AG08395 (cell line): ENCODE measurements at places on chromosomes 1 and 21.

- DNase-seq, result peak; percentile 67
These were observed 201.1 kb downstream of the MATN1 start for GRCh38 chr1:30522031-30523004.

GRCh38 chr1:38071312-38072256 lies 25.0 kb upstream of the POU3F1 start:
- peak; percentile 75 for DNase-seq

DNA sequence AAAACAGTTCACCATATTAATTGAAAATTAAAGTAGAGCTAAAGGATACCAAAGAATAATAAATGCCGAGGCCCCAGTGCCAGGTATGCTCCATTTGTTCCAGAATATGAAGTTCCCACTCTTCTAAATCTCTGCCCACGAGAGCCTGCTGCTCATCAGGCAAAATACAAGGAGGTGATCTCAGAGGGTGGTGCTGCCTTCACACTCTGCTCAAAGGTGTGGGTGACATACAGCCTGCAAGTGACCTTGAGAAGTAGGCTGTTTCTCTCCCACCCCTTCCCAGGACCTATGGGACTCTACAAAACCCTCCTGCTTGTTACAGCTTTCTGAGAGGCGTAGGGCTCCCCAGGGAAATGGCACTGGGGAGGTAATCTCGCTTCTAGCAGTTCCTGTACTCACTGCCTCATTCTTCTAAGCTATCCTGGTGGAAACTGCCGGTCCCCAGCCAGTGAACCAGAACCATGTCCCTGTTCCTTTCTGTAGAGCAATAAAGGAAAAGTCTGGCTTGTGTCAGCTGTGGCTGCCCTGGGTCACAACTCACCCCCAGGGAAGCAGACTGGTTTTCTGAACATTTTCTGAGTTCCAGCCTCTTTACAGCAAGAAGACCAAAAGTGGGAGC lies 26.9 kb upstream of the DPT start:
- no peak for DNase-seq

DNA sequence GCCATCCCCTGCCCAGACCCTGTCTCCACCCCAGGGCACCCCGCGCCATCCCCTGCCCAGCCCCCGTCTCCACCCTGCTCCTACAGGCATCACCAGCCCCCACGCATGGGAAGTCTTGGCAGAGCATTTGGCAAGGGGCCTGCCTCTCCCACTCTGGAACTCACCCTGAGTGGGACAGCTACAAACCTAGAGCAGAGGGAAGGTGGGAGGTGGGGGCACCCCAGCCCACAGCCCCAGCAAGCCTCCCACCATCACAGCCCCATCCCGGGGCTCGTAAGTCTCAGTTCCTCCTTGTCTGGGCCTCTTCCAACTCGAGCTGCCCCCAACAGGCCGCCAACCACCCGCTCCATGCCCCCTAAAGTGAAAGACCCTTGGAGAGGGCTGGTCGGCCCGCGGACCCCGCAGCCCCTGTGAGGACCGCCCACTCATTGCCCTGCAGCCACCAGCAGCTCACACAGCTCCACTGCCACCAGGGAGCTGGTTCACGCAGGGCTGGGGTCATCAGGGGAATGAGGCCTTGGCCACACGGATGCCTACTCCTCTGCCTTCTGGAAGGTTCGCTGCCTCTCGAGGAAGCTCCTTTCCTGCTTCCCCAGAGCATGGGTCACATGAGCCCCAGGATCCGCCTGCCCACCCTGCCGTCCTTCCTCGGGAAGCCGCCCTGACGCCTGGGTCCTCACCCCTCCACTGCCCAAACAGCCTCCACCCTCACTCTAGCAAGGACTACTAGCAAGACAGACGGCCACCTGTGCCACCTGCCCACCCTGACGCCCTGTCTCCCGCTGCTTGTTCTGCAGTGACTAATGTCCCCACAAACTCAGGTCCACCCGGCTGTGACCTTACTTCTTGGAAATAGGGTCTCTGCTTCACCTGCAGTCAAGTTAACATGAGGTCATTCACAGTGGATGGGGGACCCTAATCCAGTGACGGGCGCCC lies 14.4 kb downstream of the MEGF6 start:
- no peak for DNase-seq

DNA sequence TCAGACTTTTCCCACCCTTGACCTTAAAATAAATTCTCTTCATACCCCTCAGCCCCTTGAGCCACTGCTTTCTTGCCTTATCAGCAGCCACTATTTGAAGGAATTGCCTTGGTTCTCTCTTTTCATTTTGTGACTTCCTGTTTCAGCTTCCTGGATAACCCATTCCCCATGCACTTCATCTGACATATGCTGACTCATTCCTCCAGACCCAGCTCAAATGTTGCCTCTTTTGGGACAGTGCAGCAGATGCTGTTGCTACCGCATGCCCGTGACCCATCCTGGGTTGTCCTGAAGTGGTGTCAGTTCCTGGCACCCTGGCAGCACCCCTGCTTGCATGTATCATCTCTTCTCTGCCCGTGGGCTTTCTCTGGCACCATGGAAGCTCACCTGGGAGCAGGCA lies 496.1 kb downstream of the PTPRU start:
- no peak for DNase-seq

DNA sequence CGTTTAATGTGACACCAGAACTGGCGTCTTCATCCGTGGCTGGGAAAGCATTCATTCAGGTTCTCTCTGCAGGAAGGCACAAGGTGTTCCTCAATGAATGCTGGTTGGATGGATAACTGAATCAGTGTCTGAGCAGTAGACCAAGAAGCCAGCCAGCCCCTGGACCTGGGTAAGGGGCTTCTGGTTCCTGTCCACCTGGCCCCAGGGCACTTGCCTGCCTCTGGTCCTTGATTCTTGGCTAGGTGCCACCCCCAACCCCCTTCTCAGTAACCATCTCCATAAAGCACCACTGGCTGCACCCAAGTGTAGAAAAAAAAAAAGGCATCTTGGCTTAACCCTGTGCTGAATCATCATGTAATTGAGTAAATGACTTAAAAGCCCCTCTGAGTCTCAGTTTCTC lies 59.1 kb downstream of the KCND3 start:
- DNase-seq, result no peak

DNA sequence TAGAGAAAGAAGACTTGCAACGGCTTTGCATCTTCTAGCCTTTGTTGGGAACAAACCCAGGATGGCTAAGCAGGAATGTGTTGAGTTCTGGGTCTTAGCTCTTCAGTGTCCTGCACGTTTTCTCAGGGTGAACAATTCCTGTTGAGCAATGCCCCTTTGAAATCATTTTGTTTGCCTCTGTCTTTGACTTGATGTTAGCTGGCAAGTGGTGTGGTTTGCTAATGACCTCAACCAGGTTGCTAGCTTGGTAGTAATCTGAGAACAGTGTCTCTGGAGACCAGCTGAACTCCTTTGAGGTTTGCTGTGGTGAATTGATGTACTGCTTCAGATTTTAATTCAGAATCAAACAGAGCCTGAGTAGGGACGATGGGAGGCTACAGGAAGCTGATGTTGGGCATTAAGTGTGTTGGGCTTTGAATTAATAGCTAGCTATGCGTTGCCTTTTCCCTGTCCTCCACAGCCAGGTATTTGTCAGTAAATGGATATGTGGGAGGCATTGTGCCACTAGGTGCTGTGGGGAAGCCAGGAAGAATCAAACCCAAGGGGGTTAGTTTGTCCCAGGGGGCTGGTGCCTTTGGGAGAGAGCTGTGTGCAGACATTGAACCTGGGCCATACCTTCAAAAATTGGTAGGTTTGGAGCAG lies 23.3 kb upstream of the SRSF10 start:
- DNase-seq, result peak; percentile 67

- DNase-seq, result no peak
These were observed 34.9 kb downstream of the ARID1A start for GRCh38 chr1:26730695-26731094.

DNA sequence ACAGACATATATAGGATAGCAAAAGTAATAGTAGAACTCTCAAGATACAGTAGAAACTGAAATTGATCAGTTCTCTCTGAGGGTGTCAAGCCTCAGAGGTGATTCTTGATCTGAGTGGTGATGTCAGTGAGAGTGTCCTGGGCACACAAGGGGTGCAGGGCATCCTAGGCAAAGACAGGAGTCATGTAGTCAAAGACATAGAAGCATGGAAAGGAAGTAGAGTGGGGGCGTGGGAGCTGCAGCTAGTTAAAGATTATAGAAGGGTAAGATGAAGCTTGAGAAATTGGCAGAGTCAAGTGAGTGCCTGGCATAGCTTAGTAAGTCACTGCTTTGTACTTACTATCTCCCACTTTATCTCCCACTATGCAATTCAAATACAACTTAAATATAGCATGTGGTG lies 22.8 kb downstream of the CDC7 start:
- DNase-seq, result no peak

- no peak for DNase-seq
These were observed 54.2 kb upstream of the PBX1 start for GRCh38 chr1:164504749-164505148.

DNA sequence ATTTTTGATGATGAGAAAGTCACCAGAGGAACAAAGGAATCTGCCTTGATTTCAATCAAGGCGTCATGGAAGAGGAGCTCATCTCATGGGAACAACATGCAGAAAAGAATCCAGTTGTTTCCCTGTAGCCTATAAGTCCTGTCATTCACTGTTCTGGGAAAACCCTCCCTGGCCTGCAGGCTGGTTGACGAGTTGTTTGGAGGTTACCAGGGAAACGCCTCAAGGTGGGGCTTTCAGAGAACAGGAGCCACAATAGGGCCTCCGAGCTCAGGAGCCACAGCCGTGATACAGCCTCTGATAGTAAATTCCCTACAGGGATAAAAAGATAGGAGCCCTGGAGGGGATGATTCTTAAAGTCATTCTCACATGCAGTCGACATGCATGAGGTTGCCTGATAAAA lies 135.2 kb downstream of the PSMG1 start:
- no peak for DNase-seq

GRCh38 chr1:226831953-226832352 lies 38.5 kb upstream of the PSEN2 start:
- DNase-seq, result no peak

DNA sequence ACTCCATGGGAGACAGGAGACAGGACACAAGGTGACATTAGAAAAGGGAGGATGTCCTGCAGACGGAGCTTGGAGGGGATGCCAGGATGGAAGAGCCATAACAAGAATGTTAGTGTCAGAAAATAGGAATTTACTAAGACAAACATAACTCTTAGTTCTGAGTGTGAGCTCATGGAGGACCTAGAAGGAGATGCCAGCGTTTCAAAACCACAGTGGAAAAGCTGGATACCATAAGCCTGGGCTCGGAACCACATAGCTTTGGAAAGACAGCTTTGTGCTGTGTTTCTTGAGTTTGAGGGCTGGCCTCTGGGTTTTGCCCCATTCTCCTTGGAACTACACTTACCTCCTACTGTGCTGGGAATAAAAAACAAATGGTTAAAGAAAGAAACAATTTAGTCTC lies 128.4 kb downstream of the S1PR1 start:
- peak; percentile 63 for DNase-seq

- no peak for DNase-seq
These were observed 20.0 kb downstream of the CITED4 start for GRCh38 chr1:40842207-40842606.

- peak; percentile 77 for DNase-seq
These were observed 49.2 kb downstream of the ALG14 start for GRCh38 chr1:95023399-95024043.

DNA sequence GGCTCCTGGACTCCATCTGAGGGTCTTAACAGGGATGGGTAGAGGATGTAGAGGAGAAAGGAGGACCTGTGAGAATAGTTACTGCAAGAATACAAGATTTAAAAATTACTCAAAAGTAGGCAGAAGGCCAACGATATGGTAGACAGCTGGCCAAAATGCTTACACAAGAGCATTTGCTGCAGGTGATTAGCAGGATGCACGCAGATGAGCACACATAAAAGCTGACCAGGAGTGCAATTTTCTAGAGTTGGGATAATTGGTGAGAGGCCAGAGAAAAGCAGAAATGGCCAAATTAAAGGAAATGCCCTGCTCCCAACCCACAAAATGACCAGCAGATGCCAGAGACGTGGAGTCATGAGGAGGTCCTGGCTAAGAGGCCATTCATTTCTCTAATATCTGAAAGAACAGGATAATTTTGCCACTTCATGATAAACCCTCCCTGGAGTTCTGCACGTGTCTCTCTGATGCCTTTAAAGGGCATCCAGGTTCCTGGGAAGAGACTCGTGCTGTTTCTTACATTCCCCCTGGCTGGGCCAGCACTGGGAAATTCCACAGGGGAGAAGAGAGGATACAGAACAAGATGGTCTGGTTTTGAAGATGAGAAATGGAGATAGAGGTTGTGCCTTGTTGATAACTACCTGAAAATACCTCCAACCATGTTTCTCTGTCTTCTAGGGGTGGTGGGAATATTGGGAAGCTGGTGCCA lies 62.3 kb upstream of the KCNA3 start:
- DNase-seq, result no peak

DNA sequence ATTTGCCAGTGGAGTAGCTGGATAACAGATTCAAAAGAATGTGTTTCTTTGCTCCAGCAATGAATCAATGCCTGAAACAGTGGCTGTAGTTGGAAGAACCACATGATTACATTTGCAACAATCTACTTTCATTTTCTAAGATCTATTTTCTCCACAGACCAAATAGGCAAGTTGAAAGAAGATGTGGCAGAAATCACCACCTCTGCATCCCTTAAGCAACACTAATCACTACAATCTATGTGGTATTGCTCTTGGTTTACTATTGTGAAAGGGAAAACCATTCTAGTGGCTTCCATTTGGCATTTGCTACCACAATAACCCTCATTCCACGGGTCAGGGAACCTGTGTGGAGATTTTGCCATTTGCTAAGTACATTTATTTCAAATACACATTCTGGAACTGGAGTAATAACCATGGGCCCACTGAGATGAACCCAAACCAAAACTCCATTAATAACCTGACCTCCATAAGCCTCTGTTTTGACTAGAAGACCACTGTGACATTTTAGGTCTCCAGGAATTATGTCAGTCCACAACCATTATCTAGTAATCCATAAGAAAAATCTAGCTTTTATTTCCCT lies 66.3 kb downstream of the C1orf185 start:
- peak; percentile 5 for DNase-seq
